ENCODE measurements at places on chromosomes 11 and 22.

DNA sequence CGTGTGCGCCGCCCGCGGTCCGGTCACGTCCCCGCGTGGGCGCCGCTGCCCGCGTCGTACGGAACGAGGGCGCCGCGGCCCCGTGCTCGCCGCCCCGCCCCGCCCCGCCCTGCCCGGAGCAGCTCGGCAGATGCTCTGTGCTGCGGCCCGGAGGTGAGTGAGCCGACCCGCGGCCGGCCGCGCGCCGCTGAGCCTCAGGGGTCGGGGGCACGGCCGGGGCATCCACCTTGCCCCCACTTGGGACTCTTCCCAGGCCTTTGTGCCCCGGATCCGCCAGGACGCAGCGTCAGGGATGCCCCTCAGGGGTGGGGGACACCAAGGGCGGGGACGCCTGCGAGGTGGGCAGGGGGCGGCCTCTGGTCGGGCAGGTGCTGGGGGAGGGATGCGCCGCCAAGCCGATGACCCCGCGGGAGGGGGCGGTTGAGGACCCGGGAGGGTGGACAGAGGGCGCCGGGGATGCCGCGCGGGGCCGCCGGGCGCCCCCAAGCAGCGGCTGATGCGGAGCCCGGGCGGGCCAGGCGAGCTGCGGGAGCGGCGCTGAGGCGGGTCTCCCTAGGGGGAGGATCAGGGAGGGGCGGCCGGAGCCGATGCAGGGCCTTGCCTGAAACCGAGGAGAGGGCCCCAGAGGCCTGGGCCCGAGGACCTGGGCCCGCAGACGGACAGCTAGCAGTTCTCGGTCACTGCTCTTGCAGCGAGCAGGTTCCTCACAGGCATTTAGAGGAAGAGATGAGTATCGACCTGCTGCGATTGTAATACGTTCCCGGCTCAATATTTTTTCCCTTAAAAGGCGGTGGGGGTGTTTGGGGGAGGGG is at the start of gene GNAZ:
Gene GNAZ (plus strand): TSS at position 102 of the 812 bp plus-strand sequence. CDS start 25,177 bp downstream, outside the sequence.
- no peak for DNase-seq

- no peak for DNase-seq
Measured at GRCh38 chr11:70826541-70827335, 425.6 kb downstream of the SHANK2 start.

GRCh38 chr22:33796494-33796893 is 123.8 kb downstream of the LARGE1 start:
- DNase-seq, result no peak

DNA sequence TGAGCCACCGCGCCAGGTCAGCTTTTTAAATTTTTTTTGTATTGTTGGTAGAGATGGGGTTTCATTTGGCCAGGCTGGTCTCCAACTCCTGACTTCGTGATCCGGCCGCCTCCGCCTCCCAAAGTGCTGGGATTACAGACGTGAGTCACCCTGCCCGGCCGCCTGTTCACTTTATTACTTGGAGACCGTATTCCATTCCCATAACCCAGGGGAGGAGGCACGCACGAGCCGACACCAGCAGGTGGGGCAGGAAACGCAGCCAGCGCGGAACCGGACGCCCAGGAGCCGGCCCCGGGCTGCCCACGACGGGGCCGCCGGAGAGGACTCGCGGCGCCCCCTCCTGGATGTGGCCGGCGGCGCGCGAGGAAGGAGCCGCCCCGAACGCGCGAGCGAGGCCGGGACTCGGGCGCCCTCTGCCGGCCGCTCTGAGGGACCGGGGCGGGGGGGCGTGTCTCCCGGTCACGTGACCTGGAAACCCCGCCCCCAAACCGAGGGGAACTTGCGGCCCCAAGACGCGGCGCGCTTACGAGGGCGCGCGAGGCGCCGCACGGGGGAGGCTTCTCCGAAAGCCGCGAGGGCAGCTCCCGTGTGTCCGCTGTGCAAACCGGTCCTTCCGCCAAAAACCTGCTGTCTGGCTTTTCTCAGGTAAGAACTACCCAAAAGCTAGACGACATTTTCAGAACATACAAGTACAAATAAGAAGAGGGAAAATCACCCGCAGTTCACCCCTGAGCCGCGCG is 11.6 kb upstream of the RNH1 start:
- DNase-seq, result no peak

GRCh38 chr11:61752117-61752924 is at the start of gene MYRF:
Gene MYRF, plus strand, starts transcription at chr11:61752636. Its CDS starts 109 bp downstream, at chr11:61752745.
- peak; percentile 69 for DNase-seq
